DMS153 (cell line): ENCODE measurements at places on chromosomes 2 and 18.

- DNase-seq: no peak
These were observed 89.8 kb downstream of the ASXL2 start for GRCh38 chr2:25788457-25788856.

GRCh38 chr2:109356324-109357035 lies 227.5 kb downstream of the SH3RF3 start:
- DNase-seq: no peak

DNA sequence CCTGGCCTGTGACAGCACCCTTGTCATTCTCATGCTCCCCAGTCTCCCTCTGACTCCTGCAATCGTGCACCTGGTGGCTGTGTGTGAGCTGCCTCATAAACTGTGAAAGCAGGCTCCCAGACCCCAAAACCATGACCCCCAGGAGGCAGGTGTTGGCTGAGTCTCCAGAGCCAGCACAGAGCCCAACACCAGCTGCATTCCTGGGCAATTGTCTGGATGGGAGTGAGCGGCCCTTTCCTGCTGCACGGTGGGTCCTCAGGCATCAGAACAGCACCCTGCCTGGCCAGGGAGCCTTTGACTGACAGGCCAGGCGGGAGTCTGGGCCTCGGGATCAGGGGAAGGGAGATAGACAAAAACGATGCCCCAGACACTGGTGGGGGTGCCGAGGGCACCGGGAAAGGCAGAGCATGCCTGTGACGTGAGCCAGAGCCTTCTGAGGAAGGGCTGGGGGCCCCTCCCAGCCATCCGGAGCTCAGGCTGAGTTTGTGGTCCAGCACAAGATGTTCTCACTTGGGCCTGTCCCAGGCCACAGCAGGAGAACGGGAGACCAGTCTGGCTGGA lies 135.1 kb upstream of the GPC1 start:
- no peak for DNase-seq

DNA sequence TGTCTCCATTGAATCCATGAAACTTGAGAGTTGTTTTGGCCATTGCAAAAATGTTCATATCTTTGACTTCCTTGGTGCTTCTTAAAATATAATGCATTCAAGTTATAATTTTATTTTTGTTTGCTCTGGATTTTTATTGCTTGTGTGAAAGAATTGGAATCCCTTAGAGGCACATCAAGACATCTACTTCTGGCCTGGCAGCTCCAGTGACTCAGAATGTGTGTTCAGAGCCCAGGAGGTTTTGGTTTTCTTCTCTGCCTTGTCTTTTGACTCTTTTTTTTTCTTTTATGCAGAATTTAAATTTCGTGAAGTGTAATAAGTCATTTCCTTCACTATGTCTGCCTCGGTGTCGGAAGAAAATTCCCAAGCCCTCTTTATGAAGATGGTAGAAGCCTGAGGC lies 180.2 kb downstream of the LTBP1 start:
- no peak for DNase-seq

DNA sequence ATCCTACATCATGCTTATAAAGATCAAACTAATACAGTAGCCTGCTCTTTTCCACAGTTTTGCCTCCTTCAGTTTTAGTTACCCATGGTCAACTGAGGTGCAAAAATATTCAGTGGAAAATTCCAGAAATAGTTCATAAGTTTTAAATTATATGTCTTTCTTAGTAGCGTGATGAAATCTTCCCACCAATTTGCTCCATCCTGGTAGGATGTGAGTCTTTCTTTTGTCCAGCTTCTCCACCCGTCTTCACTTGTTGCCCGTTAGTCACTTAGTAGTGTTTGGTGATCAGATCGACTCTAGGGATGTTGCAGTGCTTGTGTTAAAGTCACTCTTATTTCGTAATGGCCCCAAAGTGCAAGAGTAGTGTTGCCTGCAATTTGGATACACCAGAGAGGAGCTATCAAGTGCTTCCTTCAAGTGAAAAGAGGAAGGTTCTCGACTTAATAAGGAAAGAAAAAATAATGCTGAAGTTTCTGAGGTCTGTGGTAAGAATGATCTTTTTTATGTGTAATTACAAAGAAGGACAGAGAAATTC lies 57.0 kb downstream of the CEP192 start:
- DNase-seq: no peak

- no peak for DNase-seq
These were observed 58.7 kb downstream of the AFTPH start for GRCh38 chr2:64582774-64583340.

DNA sequence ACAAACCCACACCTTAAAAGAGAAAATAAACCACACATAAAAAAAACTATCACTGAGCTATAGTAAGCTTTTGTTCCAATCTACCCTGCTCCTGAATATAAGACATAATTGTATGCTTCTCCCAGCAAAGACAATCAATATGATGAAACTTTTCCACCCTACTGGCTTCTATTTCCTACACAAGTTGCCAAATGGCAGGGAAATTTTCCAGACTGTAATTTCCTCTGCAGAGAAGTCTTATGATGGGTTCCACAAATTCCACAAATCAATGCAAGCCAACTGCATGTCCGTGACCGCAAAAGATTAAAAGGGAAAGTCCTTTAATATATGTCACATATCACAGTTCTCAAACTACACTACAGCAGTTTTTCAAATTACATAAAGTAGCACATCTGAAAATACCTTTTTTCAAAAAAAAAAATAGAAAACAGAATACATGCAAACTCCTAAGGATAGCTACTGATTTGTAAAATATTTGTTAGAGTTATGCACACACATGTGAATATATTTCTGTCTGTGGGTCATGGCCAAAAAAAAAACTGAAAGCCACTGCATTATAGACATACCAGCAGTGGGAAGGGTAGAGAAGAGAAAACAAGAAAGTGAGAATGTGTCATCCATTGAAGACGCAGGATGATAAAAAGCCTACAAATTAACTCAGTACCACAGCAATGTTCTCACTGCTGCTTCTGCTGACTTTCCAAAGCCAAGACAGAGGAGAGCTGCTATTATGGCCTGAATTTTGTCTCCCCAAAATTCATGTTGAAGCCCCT lies 61.4 kb downstream of the RPL31 start:
- DNase-seq: no peak

GRCh38 chr2:239267288-239267951 lies 133.4 kb downstream of the HDAC4 start:
- DNase-seq: no peak

GRCh38 chr2:236947896-236948295 lies 137.8 kb upstream of the COPS8 start:
- no peak for DNase-seq

- no peak for DNase-seq
These were observed 143.9 kb upstream of the GYPC start for GRCh38 chr2:126512026-126512425.

DNA sequence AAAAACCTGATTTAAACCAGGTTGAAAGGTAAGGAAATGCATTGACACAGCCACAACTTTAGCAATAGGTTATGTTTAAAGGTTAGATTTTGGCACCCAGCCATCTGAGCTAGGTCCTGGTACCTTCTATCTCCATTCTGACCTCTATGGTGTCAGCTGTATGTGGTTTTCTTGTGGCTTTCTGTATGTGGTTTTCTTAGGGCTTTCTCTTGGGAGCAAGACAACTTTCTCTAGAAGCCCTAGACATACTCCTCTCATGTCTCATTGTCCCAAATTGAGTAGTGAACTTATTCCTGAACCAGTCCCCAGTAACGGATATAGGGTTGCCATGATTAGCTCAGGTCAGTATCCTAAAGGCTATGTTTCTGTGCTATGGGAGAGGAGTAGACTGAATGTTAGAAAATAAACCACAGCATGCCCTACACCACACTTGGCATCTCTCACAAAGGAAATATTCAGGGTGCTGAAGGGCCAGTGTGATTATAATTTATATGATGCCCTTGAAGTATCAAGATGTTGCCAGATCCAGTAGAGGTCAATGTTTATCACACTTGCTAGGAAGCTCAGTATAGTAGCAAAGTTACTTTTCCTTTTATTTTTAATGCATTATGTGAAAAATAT lies 176.1 kb downstream of the CAPN13 start:
- no peak for DNase-seq

DNA sequence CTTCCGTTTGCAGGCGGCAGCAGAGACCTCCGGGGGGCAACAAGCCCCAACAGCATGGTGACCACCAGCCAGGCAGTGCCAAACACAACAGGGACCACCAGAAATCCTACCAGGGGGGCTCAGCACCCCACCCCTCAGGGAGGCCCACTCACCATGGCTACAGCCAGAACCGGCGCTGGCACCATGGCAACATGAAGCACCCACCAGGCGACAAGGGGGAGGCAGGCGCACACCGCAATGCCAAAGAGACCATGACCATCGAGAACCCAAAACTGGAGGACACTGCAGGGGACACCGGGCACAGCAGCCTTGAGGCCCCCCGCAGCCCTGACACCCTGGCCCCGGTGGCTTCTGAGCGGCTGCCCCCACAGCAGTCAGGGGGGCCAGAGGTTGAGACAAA lies 192.9 kb downstream of the SMAD7 start:
- no peak for DNase-seq

- no peak for DNase-seq
These were observed 18.4 kb downstream of the FN1 start for GRCh38 chr2:215417400-215417951.

- no peak for DNase-seq
These were observed 63.8 kb downstream of the MAP4K3 start for GRCh38 chr2:39373181-39373802.

DNA sequence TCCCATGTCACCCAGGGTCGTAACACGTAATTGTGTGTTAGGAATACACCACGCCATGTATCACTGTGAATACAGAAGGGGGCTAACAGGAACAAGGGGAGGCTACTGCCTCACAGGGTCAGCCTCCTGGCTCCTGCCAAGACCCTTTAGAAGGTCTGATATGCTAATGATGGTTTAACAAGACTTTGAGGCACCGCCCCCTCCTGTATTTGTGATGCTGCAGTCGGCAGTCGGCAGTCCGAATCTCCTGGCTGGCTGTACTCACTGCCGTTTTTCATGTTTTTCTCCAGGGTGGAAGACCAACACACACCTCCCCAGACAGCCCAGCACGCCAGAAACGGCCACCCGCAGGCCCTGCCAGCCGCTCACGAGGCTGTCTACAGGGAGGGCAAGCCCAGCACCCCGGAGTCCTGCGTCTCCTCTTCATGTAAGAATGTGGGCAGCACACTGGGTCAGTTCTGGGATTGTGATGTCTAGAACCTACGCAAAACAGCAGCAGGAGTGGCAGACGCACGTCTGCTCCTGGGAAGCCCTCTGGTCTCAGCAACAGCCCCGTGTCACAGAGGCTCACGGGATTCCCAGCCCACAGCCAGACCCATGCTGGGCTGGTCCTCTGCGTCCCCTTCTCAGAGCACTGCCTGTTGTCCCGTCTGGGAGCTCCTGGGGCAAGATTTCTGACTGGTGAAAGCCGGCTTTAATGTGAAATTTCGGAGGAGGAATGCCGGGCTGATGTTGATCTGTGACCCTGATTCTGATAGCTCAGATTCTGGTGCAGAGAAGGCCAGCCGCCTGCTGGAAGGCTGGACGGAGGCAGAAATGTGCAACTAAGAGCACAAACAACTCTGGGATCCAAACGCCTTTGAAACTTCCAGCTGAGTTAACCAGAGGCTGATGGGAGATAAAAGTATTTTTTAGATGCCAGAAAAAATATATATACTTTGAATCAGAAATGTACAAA lies 39.7 kb upstream of the B3GNT7 start:
- DNase-seq: no peak

DNA sequence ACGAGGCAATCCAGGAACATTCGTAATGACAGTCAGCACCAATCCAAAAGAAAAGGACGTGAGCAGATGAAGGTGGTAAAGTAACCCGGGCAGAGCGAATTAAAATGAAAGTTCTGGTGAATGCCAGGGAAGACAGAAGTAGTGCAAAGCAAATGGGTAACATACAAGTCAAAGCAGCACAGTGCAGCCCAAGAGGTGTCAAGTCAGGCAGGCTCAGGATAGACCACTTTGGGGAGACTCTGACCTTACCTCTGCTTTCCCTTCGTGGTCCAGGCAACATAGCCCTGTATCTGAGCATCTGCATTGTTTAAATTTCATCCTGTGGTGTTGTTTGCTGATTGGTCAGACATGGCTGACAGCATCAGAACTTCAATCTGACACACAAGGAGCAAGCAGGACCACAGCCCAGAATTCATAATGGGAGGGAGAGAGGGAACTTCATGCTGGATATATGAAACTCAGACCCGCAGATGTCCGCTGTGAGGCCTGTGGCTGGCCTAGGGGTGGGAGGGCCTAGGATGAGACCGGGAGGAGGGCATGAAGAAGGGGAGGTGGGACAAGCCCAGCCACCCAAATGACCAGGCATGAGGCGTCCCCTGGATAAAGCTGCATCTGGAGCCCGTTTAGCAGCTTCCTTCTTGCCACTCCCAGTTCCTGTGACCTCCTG lies 285.7 kb downstream of the TCF4 start:
- no peak for DNase-seq

DNA sequence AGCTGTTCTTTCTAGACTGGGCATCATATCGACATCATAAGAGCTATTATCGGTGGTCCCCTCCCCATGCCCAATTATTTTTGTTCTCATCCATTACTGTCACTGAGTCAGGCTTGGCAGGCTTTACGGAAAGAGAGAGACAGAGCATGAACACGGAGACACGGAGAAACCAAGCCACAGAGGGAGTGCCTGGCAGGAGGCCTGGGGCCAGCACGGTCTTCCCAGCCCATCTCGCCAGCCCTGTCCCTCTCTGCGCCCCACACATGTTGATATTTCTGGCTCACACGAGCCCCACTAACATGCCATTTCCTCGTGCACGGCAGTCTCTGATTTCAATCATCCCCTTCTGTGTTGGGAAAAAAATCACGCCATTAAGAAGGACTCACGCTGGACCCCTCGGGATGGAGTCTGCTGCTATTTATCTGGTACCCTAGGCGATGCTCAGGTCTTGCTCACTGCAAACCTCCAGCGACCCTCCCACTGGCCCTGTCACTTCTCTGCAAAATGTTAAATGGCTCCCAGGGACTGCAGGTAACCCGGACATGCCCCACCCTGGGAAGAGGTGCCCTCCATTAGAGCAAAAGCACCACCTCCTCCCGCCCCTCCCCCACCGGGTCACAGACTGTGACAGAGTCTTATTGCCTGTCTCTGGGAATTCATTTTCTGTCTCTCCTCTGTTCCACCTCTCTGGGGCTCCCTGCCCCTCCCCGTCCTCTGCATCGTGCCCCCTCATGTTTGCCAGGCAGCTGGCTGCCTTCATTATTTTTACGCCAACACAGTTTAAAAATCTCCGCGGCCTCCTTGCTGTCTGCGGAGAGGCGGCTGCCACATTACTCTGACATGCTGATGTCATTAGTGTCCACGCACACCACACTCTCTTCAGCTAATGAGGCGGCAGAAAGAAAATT lies 40.1 kb upstream of the GBX2 start:
- DNase-seq: no peak

- DNase-seq: no peak
These were observed 584 bp downstream of the BOLA3 start for GRCh38 chr2:74146929-74147726.

- DNase-seq: no peak
These were observed 212.3 kb downstream of the MGAT5 start for GRCh38 chr2:134466141-134466540.

- no peak for DNase-seq
These were observed 81.5 kb upstream of the LDLRAD4 start for GRCh38 chr18:13136904-13137669.
